ENCODE measurements at places on chromosomes 1 and 21. TPM values are rescaled to one million over a fixed set of nuclear protein-coding genes. Genes with fewer than 3 reads are reported as not detected.

- DNase-seq: no peak
Measured at GRCh38 chr1:163231385-163231784, 28.7 kb upstream of the RGS5 start.

DNA sequence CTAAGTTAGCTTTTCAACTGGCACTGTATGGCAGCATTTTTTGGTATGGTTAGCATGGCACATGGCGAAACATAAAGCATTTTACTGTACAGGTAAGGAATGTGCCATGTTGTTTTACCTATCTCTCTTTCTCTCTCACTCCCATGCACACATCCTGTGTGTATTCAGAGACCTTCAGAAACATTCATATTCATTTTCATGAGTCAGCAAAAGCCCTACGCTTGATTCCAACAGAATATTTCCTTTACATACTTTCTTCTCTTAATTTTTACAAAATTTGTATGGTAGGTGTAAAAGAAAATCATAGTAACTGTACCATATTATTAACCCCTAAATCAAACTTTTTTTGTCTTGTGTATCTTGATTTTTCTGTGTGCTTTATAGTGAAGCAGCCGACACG, 10.3 kb downstream of the SRSF11 start:
- no peak for DNase-seq

Gene AMY2A
- total RNA-seq: not detected

GRCh38 chr1:165415068-165415467, 29.9 kb downstream of the RXRG start:
- DNase-seq: no peak

DNA sequence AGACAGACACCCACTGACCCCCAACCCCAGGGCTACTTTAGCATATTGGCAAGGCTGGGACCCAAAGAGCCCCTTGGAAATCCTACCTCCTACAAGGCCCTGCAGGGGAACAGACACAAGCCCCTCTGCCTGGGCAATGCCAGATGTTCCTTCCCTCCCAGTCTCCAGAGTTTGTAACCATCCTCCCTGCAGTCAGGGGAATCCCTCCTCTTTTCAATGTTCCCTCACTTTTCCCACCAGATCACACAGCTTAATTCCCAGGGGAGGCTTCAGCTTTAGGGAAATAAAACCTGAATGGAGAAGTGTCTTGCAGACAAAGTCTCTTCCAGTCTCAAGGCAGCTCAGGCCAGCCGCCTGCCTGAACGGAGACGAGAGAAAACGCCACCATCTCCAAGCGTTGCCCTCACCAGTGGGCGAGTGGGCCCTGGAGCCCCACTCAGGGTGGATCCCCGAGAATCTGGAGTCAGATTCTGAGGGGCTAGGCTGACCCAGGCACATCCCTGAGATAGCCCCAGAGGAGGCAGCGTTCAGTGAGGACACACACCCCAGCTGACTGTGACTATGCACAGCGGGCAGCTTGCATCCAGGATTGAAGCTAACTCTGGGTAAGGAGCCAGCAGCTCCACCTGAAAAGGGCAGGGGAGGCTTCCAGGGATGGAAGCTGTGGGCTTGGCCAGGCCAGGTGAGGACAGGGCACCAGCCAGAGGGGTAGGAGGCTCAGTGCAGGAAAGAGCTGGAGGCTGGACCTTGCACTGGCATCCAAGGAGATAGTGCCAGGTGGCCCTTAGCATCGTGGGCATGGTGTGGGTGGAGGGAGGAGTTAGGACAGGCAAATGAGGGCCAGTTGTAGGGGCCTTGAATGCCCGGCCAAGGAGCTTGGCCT, 44.0 kb upstream of the ZC3H12A start:
- DNase-seq: no peak

All from skin of body (tissue), 3 donors.